ENCODE measurements at places on chromosomes 2 and 18. TPM values are rescaled to one million over a fixed set of nuclear protein-coding genes. Genes with fewer than 3 reads are reported as not detected.
A peak's percentile ranks its signal among the peaks of the same experiment; 100 is the strongest.

- DNase-seq: no peak
These were observed 60.3 kb downstream of the ATIC start for GRCh38 chr2:215371915-215372897.

DNA sequence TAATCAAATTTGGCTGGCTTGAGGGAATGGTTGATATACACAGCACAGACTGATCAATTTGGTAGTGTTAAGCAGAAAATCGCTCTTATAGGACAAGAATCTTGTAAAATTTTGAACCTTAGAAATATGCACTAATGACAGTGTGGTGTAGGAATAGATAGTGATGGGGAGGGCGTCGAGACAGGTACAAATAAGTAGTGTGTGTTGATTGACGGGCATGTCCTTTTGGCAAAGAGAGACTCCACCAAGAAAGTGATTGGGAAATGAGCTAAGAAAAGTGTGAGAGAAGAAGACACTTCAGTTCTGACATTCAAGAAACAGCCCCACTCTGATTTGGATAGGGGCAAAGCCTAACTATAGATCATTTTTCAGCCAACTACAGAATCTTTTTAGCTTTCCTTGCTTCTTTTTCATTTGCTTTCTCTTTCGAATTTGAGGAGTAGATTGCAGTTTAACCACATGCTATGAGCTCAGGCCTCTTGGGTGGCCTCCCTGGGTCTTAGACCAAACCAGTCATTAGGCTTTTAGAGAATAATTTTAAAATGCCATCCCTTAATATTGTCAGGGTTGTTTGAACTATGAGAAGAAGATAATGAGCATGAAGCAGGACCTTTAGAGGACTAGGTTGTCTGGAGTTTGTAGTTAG lies 127.1 kb downstream of the CERS6 start:
- peak; percentile 62 for DNase-seq

DNA sequence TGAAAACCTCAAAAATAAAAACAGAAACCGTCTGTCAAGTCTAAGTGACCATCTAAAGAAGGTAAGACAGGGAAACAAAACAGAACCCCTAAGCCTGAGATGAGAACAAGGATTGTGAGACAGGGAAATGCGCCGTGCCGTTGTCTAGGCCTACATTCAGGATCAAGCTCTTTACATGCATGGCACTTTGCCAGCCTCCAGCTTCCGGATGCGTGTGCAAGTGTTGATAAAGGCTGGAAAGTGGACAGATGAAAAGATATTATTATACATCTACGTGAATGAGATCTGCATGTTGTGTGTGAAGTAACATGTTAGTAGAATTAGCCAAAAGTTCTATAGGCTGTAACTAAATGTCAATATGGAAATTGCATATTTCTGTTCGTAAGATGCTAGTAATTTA lies 28.6 kb upstream of the TMEM87B start:
- DNase-seq: no peak

- DNase-seq: no peak
These were observed 151.5 kb upstream of the COPS8 start for GRCh38 chr2:236934166-236934565.

DNA sequence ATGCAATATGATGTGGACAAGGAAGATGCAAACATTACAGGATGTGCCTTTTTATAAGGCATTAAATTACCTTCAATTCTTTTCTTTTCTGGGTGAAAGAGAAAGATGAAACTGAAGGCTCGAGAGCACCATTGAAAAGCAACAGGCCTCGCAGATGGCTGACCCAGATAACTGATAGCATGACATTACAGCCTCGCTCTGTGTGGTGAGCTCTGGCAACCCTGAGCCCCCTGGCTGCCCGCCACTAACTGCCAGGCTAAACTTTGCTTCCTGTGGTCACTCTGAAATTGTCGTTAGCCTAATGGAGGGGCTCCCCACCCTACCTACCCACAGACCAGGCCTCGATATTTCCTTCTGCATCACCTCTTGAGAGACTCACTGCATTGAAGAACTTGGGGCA lies 516.8 kb upstream of the FANCL start:
- DNase-seq: no peak

C1D gene
- total RNA-seq: 28.8 TPM
